Activated CD4-positive, alpha-beta T cell treated with anti-CD3 and anti-CD28 coated beads for 36 hours (primary cell): ENCODE measurements at places on chromosomes 16 and 17.

DNA sequence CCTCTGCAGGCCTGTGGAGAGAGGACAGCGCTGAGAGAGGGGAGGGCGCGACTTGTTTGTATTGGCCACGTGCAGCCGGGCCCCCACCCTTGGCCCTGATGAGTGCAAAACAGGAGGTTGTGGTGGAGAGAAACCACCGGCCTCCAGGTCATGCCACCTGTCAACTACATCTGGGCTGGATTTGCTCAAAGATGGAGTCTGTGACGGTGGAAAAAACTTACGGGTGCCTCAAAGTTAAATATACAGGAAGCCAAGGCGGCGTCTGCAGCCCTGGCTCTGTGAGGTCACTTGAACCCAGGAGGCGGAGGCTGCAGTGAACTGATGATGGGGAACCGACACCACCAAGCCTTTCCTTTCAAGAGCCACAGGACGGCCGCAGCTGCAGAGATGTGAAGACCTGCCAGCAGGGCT is 15.7 kb downstream of the C16orf74 start:
- DNase-seq, result peak; percentile 64
- peaks cover 17% of the 10 kb centered on the region for H3K4me1 ChIP-seq
- no peak overlapping the region for H3K27ac ChIP-seq
- H3K4me3 ChIP-seq, result no peak overlapping the region
- H3K27me3 ChIP-seq, result no peaks in the 10 kb centered on the region
- no peaks in the 10 kb centered on the region for H3K36me3 ChIP-seq

DNA sequence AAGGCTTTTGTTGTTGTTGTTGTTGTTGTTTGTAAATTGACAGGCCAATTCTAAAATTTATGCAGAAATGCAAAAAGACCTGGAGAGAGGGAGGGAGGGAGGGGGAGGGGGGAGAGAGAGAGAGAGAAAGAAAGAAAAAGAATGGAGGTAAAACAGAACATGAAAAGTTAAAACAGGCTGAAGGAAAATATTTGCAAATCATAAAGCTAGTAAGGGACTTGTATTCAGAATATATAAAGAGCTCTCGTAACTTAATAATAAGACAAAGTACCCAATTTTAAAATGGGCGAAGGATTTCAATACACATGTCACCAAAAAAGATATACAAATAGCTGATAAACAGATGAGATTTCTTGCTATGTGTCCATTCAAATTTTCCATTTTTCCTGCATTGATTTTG is 15.4 kb downstream of the TNRC6C start:
- H3K4me3 ChIP-seq, result no peak overlapping the region
- no peaks in the 10 kb centered on the region for H3K27me3 ChIP-seq
- DNase-seq, result no peak
- peaks cover 69% of the 10 kb centered on the region for H3K4me1 ChIP-seq
- peaks cover 2% of the 10 kb centered on the region for H3K36me3 ChIP-seq

DNA sequence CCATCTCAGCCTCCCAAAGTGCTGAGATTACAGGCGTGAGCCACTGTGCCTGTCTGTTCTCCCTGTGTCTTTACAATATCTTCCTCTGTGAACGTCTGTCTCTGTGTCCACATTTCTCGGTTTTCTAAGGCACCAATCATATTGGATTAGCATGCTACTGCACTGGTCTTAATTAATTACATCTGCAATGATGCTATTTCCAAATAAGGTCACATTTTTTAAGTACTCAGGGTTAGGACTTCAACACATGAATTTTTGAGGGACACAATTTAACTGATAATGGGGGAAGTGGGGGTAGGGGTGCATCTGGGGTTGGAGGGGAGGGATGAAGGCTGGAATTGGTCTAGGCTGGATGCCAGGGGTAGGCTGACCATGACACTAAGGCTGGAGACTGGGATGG is 102.6 kb downstream of the N4BP1 start:
- no peak overlapping the region for H3K4me3 ChIP-seq
- no peak overlapping the region for H3K27ac ChIP-seq
- H3K4me1 ChIP-seq, result no peaks in the 10 kb centered on the region
- H3K27me3 ChIP-seq, result peaks cover under 1% of the 10 kb centered on the region
- peaks cover 1% of the 10 kb centered on the region for H3K36me3 ChIP-seq

DNA sequence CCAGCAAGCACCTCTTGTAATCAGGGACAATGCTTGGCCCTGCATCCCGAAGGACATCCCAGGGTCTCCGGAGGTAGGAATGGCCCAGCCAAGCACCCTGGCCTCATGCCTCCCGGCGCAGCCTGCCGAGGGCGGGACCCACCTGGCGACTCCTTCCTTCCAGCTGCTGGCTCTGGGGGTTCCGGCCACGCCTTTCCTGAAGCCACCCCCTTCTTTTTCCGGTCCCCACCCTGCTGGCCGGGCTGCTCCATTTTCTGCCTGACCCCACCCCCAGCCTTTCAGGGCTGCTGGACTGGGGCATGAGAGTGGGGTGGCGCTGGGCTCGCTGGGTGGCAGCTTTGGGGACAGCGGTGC is 22.5 kb upstream of the CIBAR2 start:
- no peak for DNase-seq
- H3K36me3 ChIP-seq, result no peaks in the 10 kb centered on the region
- no peak overlapping the region for H3K4me3 ChIP-seq
- H3K4me1 ChIP-seq, result peaks cover 8% of the 10 kb centered on the region
- peaks cover 30% of the 10 kb centered on the region for H3K27me3 ChIP-seq
- no peak overlapping the region for H3K27ac ChIP-seq

- H3K27ac ChIP-seq, result no peak overlapping the region
- H3K4me1 ChIP-seq, result peaks cover 22% of the 10 kb centered on the region
- H3K4me3 ChIP-seq, result peak overlapping the region; percentile 10
- DNase-seq, result peak; percentile 20
- H3K36me3 ChIP-seq, result peaks cover 21% of the 10 kb centered on the region
Observed at GRCh38 chr17:82750241-82750908, 1.5 kb upstream of the TBCD start.

GRCh38 chr17:37650419-37651003 is 7.3 kb upstream of the DDX52 start:
- H3K4me1 ChIP-seq, result no peaks in the 10 kb centered on the region
- H3K4me3 ChIP-seq, result no peak overlapping the region
- no peak overlapping the region for H3K27ac ChIP-seq
- no peaks in the 10 kb centered on the region for H3K36me3 ChIP-seq
- peaks cover 33% of the 10 kb centered on the region for H3K27me3 ChIP-seq

DNA sequence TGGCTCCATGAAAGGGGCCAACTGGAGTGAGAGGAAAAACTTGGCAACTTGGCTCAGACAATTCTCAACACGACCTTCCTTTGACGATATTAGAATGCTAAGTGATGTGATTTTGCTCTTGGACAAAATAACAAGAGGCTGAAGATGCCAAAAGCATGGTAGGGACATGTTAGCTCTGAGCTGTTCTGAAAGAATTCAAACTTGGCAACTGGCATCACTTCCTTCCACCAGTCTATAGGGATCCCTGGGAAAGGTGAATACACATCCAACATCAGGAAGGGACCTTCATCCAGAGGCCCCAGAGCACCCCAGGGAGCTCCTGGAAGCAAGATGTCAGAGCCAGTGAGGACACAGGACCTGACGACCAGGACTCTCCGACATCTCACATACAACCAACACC is 4.3 kb downstream of the KRT37 start:
- no peak for DNase-seq
- no peaks in the 10 kb centered on the region for H3K27me3 ChIP-seq
- no peak overlapping the region for H3K4me3 ChIP-seq

- DNase-seq, result no peak
- H3K36me3 ChIP-seq, result no peaks in the 10 kb centered on the region
- H3K4me3 ChIP-seq, result no peak overlapping the region
- H3K27me3 ChIP-seq, result peaks cover 52% of the 10 kb centered on the region
- peaks cover 44% of the 10 kb centered on the region for H3K4me1 ChIP-seq
Observed at GRCh38 chr16:10881479-10882030, 4.6 kb downstream of the CIITA start.

DNA sequence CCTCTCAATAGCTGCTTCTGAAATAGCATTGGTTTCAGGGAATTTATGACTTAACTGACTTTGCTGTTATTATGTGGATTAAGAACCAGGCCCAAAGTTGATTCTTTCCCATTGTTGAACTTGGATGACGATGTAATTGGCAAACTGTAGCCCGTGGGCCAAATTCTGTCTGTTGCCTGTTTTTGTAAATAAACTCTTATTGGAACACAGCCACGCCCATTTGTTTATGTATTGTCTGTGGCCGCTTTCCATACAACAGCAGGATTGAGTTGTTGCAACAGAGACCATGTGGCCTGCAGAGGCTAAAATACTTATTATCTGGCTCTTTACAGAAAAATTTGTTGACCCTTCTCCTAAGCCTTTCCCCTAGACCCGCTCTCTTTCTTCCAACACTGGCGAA is 31.6 kb downstream of the NTN1 start:
- peaks cover 7% of the 10 kb centered on the region for H3K27me3 ChIP-seq
- H3K4me1 ChIP-seq, result no peaks in the 10 kb centered on the region
- no peak overlapping the region for H3K27ac ChIP-seq
- no peak overlapping the region for H3K4me3 ChIP-seq
- no peak for DNase-seq
- peaks cover 4% of the 10 kb centered on the region for H3K36me3 ChIP-seq

GRCh38 chr17:17700251-17700969 is 19.2 kb downstream of the RAI1 start:
- DNase-seq, result no peak
- no peaks in the 10 kb centered on the region for H3K27me3 ChIP-seq
- no peak overlapping the region for H3K27ac ChIP-seq
- H3K36me3 ChIP-seq, result peaks cover 2% of the 10 kb centered on the region
- peaks cover 28% of the 10 kb centered on the region for H3K4me1 ChIP-seq

DNA sequence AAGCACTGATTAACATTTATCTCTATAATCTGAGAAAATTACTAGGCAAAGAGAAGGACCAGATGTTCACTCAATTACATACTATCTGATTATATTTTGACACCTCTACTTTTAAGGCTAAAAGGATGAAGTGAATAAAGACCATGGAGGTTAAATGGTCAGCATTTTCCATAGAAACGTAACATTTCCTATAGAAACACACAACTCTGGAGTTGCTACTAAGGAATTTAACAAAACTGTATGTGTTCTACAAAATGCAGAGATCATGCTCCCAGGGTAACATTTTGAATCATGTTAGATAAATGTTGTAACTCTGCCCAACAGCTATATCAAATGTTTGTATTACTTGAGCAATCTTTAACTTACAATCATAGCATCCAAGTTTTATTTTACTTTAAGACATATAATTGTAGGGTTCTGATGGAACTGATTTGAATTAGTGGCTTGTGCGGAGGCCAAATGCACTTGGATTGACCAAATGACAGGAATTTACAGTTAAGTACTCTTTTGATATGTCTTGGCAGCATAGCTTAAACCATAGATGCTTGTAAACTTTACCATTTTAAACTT is 97.7 kb downstream of the RPGRIP1L start:
- H3K36me3 ChIP-seq, result peaks cover 3% of the 10 kb centered on the region
- H3K4me1 ChIP-seq, result no peaks in the 10 kb centered on the region
- DNase-seq, result no peak

GRCh38 chr16:17070882-17071592 is 399.7 kb downstream of the XYLT1 start:
- peak overlapping the region; percentile 72 for H3K27ac ChIP-seq
- H3K4me1 ChIP-seq, result peaks cover 19% of the 10 kb centered on the region
- no peaks in the 10 kb centered on the region for H3K27me3 ChIP-seq
- DNase-seq, result peak; percentile 88
- no peaks in the 10 kb centered on the region for H3K36me3 ChIP-seq

GRCh38 chr16:30700491-30700890 is 1.5 kb downstream of the SRCAP start:
- peaks cover 24% of the 10 kb centered on the region for H3K4me1 ChIP-seq
- no peak for DNase-seq
- H3K4me3 ChIP-seq, result peak overlapping the region; percentile 96
- peaks cover 44% of the 10 kb centered on the region for H3K36me3 ChIP-seq
- peak overlapping the region; percentile 42 for H3K27ac ChIP-seq

DNA sequence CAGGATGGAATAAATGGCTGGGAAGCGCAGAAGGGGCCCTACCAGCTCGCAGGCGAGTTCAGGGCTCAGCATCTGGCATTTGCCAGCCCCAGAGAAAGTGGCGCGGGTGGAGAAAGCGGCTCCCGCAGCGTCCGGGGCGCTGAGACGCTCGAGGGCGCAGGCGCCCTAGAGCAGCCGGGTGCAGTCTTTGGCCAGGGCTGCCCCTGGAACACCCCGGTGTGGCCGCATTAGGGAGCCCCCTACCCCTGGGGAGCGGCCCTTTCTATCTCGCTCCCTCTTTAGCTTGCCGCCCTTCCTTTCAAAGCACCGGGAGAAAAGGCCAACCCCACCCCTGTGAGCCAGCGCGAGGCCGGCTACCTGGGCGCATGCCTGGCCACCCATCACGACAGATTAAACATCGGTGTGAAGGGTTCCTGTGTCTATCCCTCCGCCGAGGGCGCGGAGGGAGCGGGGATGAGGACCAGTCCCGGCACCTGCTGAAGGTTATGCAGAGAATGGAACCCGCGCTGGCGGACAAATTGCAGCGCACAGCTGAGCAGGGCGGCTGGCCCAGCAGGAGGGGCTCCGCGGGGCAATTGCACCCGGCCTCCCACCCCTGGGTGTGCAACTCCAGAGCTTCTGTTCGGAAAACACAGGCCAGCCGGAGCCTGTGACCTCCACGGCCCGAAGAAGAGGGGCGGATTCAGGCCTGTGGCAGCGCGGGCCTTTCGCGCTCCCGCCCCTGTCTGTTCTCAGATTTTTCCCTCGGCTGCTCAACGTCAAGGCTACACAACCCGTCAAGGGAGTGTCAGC is 15.6 kb upstream of the FOXF1 start:
- no peak overlapping the region for H3K4me3 ChIP-seq
- DNase-seq, result no peak
- H3K27me3 ChIP-seq, result peaks cover 68% of the 10 kb centered on the region
- no peak overlapping the region for H3K27ac ChIP-seq
- H3K4me1 ChIP-seq, result peaks cover 5% of the 10 kb centered on the region

DNA sequence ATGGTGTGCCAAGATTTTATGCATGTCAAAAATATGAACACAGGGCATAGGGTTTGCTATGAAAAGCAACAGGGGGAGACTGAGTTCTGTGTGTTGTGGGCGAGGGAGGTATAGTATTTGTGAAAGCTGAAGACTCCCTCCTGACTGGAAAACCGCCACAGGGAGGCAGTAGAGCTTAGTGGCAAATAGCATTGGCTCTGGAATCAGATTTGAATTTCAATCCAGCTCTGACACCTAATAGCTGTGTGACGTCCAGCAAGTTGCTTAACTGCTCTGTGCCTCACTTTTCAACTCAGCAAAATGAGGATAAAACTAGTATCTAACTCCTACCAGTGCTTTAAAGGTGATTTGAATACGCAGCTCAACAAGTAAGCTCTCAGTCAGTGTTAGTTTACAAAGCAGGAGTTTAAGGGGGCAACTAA is 22.0 kb downstream of the KPNA2 start:
- H3K36me3 ChIP-seq, result no peaks in the 10 kb centered on the region
- DNase-seq, result peak; percentile 62
- no peak overlapping the region for H3K4me3 ChIP-seq
- H3K4me1 ChIP-seq, result no peaks in the 10 kb centered on the region
- H3K27ac ChIP-seq, result no peak overlapping the region
- H3K27me3 ChIP-seq, result no peaks in the 10 kb centered on the region

DNA sequence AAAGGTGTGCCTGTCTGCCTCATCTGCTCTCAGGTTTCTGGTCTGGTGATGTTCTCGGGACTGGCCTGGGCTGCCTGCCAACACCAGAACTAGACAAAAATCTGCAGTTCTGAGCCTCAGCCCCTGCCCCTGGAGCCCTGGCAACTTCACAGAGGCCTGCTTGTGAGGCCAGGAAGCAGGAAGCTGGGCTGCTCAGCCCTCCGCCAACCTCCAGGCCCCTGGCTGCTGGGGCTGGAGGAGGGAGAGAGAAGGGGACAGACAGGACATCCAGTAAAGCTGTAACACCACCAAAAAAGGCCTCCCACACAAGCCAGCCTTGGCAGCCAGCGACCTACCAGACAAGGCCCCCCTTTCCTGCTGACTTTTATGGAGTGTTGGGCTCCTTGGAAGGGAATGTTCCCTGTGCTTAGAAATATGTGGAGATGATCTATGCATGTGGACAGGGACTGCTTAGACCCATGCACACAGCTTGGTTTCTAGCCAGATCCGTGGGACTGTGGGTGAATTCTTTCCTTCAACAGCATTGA is 157.6 kb downstream of the XYLT1 start:
- no peak overlapping the region for H3K4me3 ChIP-seq
- no peak for DNase-seq
- peaks cover 1% of the 10 kb centered on the region for H3K36me3 ChIP-seq
- no peak overlapping the region for H3K27ac ChIP-seq
